Iris pigment epithelial cell (primary cell): ENCODE measurements at places on chromosomes 2 and 18.

DNA sequence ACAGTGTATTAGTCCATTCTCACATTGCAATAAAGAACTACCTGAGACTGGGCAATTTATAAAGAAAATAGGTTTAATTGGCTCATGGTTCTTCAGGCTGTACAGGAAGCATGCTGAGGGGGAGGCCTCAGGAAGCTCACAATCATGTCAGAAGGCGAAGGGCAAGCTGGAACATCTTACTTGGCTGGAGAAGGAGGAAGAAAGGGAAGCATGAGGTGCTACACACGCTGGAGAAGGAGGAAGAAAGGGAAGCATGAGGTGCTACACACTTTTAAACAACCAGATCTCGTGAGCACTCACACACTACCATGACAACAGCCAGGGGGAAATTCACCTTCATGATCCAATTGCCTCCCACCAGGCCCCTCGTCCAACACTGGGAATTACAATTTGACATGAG lies 95.3 kb upstream of the FAM110C start:
- no peak for DNase-seq

- DNase-seq, result peak; percentile 8
These were observed 80.0 kb upstream of the WDSUB1 start for GRCh38 chr2:159366538-159366937.

- DNase-seq, result no peak
These were observed 2.5 kb downstream of the REL start for GRCh38 chr2:60883896-60884295.

DNA sequence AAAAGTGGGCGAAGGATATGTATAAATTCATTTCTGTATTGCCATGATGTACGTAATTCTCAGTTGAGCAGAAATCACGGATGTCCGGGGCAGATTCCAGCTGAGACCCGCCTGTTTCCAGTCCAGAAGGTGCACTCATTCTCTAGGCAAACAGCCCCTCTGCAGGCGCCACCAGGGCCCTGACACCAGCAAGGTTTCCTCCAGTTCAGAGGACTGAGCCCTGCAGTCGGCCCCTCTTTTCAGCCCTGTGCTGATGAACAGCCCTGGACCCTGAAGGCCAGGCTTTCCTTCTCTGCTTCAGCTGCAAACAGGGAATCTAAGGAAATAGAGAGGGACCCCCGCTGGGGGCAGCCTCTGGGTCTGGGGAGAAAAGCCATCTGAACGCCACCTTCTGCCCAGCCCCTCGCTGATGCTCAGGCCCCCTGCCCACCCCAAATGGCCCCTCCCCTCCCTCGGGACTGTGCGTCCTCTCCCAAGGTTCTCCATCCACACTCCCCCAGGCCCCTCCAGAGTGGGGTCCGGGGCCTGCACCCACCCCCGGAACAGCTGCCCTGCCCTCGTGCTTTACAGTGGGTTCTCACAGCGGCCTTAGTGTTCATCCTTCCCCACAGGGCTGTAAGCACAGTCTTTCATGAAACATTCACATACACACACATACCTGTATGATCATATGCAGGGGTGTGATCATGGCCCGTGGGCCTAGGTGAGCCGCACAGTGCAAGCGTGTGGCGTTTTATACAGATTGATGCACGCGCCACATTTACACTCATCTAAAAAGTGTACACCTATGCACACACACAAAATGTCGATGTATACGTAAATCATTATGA lies 12.1 kb downstream of the COPS9 start:
- DNase-seq, result no peak

- DNase-seq, result peak; percentile 65
These were observed 67.7 kb downstream of the SEPTIN10 start for GRCh38 chr2:109545828-109546713.

- DNase-seq, result no peak
These were observed 256.2 kb downstream of the FIGN start for GRCh38 chr2:163479599-163479998.

GRCh38 chr2:42052702-42053481 lies 5.1 kb downstream of the PKDCC start:
- DNase-seq, result peak; percentile 78

- no peak for DNase-seq
These were observed 678.3 kb upstream of the ID2 start for GRCh38 chr2:8003462-8004075.

DNA sequence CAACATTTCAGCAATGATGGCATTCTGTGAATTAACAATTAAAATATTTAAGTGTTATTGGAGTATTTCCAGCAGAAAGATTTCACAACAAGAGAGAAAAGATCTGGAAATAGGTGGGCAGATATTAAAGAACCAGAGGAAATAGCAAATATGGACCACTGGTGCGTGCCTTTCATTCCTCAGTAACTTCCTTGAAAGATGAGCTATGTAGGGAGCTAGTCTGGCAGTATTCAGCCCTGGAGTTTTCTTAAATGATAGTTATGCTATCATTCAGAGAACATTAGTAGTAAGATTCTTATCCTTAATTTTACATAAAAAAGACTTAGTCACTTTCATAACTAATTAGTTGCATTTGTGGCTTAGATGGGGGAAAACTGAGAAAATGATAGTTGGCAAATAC lies 41.5 kb downstream of the TANC1 start:
- DNase-seq, result peak; percentile 54

- DNase-seq, result peak; percentile 25
These were observed 3.0 kb upstream of the IL1RN start for GRCh38 chr2:113124181-113124961.

GRCh38 chr18:61471942-61472341 lies 138.7 kb downstream of the CDH20 start:
- no peak for DNase-seq

DNA sequence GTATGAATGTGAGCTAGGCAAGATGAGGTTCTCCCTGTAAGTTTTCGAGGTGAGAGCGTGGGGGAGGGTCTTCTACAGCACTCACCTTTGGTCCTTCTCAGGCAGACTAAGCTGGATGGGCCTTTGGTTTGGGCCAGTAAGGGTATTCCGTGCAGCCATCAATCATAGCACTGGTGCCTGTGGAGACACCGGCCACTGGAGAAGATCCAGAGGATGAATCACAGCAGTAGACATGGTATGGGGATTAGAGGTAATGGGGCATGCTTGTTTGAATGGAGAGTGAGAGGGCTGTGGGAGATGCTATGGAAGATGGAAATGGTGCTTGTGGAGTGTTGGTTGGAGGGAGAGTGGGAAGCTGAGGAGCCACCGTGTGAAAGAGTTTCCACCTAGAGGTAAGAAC lies 16.1 kb downstream of the MAPRE3 start:
- peak; percentile 28 for DNase-seq

DNA sequence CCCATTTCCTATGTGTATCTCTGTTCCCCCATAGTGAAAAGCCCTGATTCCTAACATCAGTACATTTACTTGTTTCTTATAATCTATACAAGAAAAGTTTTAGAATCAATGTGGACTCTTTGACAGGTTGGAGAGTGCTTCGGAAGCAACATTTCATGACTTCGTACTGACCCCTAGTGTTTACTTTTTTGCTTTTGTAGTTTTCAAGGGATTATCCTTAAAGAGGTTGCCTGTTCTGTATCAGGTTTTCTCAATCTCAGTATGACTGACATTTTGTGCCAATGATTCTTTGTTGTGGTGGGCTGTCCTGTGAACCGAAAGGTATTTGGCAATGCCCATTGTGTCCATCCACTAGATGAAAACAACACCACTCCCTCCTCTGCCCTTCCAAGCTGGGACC lies 43.3 kb upstream of the SERPINB2 start:
- peak; percentile 40 for DNase-seq

- DNase-seq, result no peak
These were observed 42.6 kb downstream of the TTR start for GRCh38 chr18:31634331-31634713.

- DNase-seq, result no peak
These were observed 1.4 kb downstream of the MCM6 start for GRCh38 chr2:135874777-135875365.

- DNase-seq, result no peak
These were observed 58.0 kb downstream of the LINC00305 start for GRCh38 chr18:64090876-64091275.

DNA sequence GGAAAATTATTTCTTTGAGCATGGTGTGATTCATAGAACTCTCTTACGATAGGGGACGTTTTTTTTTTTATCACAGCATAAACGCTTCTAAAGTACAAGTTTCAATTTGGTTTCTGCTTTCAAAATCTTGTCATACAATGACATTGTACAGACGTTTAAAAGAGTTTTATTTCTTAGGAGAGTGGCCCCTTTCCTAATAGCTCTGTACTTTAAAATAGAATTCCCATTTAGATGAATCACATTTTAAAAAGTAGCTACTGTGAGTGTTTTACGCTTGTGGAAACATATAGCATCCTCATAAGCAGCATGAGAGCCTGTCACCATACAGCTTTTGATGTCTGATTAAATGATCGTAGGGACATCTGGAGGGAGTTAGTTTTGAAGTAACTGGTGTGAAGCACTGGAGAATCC lies 510.9 kb downstream of the PARD3B start:
- DNase-seq, result no peak

GRCh38 chr2:136207030-136207623 lies 89.2 kb upstream of the CXCR4 start:
- no peak for DNase-seq

DNA sequence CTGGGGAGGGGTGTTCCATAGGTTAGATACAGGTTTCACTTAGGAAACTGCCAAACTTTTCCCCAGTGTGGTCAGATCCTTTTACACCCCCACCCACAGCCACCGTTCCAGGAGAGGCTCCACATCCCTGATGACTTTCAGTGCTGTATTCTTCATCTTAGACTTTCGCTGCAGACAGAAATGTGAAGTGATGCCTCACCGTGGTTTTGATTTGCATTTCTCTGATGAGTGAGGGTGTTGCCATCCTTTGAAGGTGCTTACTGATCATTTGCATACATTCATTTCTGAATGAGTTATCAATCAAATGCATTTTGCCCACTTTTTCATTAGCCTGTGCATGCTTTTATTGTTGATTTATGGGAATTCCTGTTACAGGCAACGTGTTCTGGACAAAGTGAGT lies 14.9 kb downstream of the COPS9 start:
- no peak for DNase-seq

DNA sequence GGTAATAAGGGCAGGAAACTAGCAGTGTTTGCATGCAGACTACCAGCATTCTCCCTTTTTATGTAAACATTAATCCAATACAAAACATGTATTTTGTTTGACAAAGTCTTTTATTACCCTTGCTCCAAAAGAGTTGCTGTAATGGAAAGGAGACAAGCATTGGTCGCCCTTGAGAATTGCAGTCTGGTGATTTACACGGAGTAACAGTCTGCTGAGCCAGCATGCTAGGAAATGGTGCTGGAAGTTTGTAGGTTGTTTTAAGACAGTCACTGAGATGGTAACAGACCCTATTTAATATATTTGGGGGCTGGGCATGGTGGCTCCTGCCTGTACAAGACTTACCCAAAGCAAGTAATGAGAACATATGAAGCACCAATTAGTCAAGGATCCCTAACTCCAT lies 2.8 kb upstream of the PRKCE start:
- DNase-seq, result no peak

GRCh38 chr2:73640511-73640911 lies 1.7 kb downstream of the NAT8 start:
- DNase-seq, result peak; percentile 17

GRCh38 chr2:241492174-241492565 lies 16.2 kb downstream of the STK25 start:
- no peak for DNase-seq

GRCh38 chr2:86087936-86088850 lies 17.5 kb downstream of the POLR1A start:
- no peak for DNase-seq

DNA sequence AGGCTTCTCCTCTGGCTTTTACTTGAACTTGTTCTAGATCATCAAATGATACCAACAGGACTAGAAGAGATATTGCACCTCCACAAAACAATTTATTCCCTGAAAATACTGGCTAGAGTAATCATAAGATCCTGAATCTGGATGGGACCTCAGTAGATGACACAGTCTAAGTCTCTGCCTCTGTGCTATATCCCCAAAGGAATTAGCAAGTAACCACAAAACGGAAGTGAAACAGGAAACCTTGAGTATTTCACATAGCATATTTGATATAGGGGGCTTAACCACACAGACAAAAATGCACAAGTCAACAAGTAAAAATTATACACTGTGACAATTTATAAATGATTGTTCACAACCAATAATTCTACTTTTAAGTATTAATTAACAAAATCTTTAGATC lies 456.9 kb upstream of the TNP1 start:
- DNase-seq, result peak; percentile 83

GRCh38 chr2:33616873-33617272 lies 17.8 kb upstream of the FAM98A start:
- peak; percentile 43 for DNase-seq

DNA sequence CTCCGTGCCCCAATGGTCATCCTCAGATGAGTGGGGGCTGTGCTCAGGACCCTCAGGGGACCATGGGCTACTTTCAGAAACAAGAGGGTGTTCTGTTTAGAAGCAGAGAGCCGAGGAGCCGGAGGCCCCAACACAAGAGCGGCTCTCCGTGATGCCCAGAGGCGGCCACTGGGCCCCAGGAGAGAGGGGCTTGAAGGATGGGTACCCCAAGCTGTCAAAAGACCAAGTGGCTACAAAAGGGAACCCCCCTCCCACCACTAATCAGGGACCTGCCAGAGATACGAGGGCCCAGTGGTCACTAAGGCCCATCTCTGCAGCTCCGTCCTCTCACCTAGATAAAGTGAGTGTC lies 93.6 kb downstream of the HDAC4 start:
- DNase-seq, result no peak

DNA sequence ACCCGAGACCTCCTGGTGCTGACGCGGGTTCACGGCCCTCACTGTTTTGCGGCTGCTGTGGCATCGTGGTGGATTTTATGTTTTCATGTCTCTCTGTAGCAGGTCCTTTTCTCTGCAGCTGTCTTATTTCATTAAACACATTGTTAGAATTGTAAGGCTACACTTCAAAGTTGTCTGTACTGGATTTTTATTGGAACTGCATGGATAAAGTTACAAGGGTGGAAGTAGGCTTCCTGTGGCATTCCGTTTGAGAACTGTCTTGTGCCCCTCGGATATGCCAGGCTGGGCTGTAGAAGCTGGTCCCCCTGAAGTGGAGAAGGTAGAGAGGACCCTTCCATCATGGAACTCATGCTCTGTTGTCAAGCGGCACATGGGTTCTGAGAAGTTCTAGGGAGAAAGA lies 127.3 kb downstream of the SNTG2 start:
- DNase-seq, result no peak
